ENCODE measurements at places on chromosomes 2 and 18.

- no peak for DNase-seq
Observed at GRCh38 chr18:42533009-42533575, 578.1 kb downstream of the PIK3C3 start.

- no peak for DNase-seq
Observed at GRCh38 chr2:64731746-64732145, 78.0 kb upstream of the SERTAD2 start.

DNA sequence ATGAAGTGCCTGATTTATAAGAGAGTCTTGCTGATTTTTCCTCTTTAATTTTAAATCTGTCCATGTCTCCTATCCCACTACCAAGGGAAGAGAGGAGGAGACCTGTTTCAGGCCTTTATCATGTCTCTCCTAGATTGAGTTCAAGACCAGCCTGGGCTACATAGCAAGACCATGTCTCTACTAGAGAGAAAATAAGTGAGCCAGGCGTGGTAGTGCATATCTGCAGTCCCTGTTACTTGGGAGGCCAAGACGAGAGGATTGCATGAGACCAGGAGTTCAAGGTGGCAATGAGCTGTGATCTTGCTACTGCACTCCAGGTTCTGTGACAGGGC is 20.0 kb downstream of the EML4 start:
- DNase-seq, result no peak

DNA sequence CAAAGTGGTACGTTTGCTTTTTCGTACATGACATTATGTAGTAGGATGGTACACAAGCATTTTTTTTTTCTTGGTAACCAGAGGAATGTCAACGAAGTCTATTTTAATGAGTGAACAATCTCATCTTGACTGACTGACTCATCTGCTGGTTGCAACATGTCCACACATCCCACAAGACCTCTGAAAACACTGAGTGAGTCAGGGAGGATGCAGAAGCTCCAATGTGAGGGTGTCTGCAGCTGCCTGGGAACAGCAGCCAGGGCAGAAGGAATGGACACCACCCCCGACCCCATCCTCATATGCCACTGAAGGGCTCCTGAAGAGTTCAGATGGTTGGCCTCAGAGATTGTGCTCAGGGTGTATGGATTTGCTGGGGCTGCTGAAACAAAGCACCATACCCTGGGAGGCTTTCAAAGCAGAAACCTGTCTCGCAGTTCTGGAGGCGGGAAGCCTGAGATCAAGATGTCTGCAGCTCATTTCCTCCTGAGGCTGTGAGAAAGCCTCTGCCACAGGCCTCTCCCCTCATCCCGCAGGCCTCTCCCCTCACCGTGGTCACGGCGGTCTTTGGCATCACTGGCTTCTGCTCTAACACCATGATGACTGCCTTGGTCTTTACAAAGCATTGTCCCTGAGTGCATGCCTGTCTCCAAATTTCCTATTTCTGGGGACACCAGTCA is 124.6 kb downstream of the LRATD1 start:
- DNase-seq, result peak; percentile 83

DNA sequence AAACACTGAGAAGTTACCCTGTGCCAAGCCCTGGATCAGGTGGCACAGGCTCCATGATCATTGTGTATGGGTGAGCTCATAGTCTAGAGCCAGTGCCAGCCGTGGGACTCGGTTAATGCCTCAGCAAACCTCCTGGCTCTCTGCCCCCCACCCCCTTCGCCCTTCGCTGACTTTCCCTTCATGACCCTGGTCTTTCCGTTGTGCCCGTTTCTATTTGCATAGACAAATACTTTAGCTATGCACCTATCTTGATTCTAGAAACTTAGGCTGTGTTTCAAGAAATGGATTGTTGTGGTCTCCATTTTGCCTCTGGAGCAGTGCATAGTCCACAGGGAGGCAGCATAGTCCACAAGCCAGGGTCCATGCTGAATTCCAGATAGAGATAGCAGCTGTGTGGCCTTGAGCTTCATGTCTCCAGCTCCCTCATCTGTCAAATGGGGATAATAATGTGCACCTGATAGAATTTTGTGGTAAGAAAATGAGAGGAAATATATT is 44.8 kb upstream of the KDM3A start:
- no peak for DNase-seq

DNA sequence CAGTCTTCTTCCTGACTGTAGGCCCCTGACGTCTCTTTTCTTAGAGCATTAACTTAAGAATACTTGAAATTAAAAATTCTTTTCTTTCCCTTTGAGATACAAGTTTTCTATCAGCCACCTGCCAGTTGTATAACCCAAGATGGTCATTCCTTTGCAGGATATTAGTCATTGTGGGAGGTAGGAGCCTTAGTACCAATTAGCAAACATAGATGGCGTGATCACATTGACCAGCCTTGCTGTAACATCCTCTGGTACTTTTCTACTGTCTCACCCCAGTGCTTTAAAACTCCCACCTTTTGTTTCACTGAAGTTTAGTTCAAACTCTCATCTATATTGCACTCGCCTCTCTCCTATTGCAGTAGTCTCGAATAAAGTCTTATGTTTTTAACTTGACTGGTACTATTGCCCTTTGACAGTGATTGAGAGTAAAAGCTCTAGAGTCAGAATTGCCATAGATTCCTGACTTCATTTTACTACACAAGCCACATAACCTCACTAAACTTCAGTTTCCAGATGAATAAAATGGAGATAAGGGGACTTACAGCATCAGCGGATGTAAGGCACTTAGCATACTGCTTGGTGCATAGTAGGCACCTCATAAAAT is 74.1 kb downstream of the VRK2 start:
- no peak for DNase-seq

GRCh38 chr2:6947929-6948676 is 30.9 kb downstream of the RNF144A start:
- DNase-seq, result no peak

- DNase-seq, result no peak
Observed at GRCh38 chr2:119644186-119644585, 34.8 kb upstream of the TMEM177 start.

DNA sequence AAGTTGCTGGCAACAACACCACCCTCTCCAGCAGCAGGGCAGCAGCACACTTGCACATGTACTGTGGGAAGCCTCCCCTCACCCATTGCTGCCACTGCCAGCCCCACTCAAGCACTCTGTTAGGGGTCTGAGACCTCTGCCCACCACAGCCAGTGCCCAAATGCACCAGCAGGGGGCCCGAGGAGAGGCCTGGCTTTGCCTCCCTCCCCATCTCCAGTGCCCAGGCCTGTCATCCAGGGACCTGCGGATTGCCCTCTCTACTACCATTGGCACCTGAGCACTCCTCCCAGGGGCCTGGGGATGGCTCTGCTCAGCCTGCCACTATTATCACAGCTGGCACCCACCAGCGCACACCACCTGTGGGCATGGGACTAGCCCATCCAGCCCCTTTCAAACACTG is 175.7 kb downstream of the PMAIP1 start:
- DNase-seq, result no peak

DNA sequence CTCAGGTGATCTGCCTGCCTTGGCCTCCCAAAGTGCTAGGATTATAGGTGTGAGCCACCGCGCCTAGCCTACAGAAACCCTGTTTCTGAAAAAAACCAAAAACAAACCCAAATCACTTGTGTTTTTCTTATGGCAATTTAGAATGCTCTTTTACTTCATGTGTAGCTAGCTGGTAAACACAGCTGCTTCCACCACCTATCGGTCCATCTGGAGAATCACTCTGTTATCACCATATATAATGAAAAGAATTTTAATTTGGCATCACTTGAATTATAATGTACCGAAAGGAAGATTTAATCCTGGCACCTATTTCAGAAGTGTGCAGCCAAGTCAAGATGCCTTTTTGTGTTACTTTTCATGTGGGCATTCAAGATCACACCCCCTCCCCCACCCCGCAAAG is 86.5 kb upstream of the ITGB6 start:
- DNase-seq, result no peak

- no peak for DNase-seq
Observed at GRCh38 chr2:64936809-64937208, 52.4 kb upstream of the SLC1A4 start.

- DNase-seq, result no peak
Observed at GRCh38 chr2:201430839-201431238, 20.4 kb downstream of the TRAK2 start.

- no peak for DNase-seq
Observed at GRCh38 chr2:206054952-206055351, 31.0 kb downstream of the INO80D start.

DNA sequence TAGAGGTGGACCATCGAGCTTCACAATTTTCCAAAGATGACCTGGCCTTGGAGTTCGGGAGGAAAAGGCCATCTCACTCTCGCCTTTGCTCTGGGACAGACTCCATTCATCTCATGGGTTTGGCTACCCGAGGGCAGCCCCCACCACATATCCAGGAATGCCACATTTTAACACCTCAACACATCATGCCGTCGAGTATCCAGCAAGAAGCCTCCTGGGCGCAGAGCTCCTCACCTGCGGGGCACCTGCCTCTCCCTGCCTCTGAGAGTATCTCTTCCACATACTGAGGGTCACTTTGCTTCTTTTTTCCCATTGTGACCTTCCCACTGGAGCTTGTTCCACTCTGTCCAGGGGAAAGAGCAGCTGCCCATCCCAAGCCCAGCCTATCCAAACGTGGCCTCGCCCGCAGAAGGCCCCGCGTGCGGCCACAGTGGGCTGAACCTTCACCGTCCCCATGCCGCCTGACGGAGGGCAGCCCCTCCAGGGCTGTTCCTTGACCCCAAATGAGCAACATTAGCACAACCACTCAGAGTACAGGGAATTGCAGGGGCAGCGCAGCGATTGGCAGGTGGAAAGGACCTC is 5.5 kb upstream of the LIMS2 start:
- no peak for DNase-seq

- no peak for DNase-seq
Observed at GRCh38 chr2:188003800-188004199, 287.9 kb upstream of the GULP1 start.

- DNase-seq, result no peak
Observed at GRCh38 chr2:181252262-181253148, 204.7 kb upstream of the ITGA4 start.

GRCh38 chr18:11050966-11051365 is 98.4 kb downstream of the PIEZO2 start:
- DNase-seq, result no peak

GRCh38 chr18:35289727-35290093 is 319 bp downstream of the ZSCAN30 start:
- no peak for DNase-seq

- DNase-seq, result no peak
Observed at GRCh38 chr2:127698553-127699355, 2.5 kb upstream of the SFT2D3 start.
